Stimulated activated CD4-positive, alpha-beta T cell treated with anti-CD3 and anti-CD28 coated beads, Interleukin-1b, Interleukin-23, amount 100 ng/mL, for 24 hours (primary cell): ENCODE measurements at places on chromosomes 7 and 10.
A peak's percentile ranks its signal among the peaks of the same experiment; 100 is the strongest.

DNA sequence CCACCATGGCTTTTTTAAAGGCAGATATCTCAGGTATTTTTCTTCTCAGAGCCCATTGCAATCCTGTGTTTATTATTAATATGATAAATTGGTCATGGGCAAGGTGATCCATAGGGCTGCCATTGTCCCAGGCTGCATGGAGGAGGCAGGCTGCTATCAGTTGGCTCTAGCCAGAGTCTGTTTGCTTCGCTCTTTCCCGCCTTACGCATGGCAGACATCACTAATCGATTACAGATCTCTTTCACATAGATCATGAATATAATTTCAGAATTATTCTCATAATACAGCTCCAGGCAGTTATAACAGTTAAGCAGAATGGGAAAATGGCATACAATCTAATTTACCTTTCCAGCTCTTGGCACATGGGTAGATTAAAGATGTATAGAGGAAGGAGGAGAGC is 30.4 kb upstream of the HABP2 start:
- DNase-seq, result no peak

GRCh38 chr7:47906883-47907282 is 41.4 kb downstream of the PKD1L1 start:
- DNase-seq, result no peak

DNA sequence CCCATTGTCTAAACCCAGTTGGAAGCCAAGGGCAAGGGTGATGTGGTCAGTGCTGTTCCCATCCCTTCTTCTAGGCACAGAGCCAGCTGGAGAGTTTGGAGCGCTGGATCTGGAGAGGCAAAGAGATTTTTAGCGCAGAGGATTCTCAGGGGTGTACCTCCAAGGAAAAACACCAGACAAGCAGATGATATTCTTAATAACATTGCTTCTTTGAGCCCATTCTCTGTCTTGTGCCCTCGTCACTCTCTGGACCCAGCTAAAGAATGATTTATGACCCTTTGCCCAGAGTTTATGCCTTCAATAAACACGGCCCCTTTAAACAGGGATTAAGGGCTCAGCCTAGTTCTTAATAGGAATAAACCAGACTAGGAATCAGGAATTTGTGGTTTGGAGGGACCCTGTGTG is 4.7 kb upstream of the HIP1 start:
- no peak for DNase-seq

- no peak for DNase-seq
These were observed at the start of gene SYCE1 for GRCh38 chr10:133565441-133566294. Gene SYCE1, minus strand, starts transcription at chr10:133565583. Its CDS starts 54 bp downstream, at chr10:133565529.

DNA sequence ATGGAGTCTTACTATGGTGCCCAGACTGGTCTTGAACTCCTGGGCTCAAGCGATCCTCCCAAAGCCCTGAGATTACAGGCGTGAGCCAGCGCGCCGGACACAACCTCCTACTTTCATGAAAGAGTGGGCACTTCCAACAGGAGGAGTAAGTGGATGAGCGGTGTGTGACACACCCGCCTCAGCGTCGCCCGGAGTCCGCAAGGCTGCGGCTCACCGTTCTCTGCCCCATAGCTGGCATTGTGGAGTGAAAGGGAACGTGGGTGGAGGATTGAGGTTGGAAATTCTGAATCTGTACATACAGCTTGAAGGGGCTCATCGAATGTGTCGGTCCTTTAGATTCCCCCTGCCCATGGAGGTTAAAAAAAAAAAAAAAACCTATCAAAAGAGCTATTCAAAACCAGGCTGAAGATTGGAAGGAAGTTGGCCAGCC is 524 bp upstream of the PRXL2A start:
- DNase-seq, result peak; percentile 18

GRCh38 chr7:102030696-102031095 is 213.3 kb downstream of the CUX1 start:
- no peak for DNase-seq

DNA sequence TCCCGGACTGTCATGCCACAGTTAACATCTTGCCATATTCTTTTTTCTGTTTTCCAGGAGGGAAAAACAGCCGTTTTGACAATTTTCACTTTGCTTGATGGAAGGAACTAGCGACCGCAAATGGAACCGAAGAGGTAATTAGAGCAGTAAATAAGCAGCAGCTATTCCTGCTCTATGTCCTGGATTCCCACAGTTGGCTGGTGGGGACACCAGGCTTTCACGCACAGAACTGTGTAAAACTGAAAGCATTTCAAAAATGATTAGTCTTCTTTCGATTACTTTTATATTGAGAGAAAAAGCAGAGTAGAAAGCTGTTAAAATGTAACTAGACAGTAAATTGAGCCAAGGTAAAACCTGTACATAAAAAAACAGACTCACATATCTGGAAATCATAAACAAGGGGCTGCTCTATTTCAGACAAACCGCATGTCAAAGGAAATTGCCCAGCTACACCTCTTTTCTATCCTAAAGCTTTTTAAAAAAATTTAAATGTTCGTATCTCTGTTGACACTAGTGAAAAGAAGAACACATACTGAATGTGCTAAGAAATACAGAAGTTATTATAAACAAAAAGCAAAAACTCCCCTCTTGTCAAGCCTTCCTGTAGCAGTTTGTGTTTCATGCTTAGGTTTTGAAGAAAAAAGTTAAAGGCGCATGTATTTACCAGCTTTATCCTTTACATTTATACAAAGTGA is 93.4 kb downstream of the RNF216 start:
- DNase-seq, result no peak
